Hypothalamus (tissue), 51 donors: ENCODE measurements at places on chromosomes 3 and 15.

DNA sequence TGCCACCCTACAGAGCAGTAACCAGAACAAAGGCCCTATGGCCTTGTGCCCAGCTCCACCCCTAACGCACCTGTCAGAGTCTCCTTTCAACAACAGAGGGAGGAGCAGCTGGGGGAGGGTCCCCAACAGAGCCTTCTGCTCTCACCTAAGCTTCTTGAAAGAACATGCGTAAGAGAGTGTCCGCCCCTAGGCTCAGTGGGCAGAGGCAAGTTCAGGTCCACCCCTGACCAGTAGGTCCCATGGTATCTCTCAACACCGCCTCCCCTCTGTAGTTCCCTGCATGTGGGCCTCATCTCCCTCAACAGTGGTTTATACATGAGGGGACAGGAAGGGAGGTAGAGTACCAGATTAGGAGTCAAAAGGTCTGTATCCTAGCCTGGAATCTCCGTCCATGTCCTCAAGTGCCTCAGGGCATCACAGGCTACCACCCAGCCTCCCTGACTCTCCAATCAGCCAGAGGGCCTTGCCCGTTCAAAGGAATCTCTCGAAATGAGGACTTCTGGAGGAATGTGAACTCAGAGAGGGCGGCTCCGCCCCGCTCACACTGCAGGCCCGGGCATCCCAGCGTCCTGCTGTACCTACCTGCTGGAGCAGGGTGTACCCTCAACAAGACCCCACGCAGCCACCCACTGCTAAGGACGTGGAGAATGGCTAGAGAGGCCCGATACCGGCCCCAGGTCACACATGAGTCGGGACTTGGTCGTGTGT is 680 bp downstream of the POC1A start:
- no peak for DNase-seq

DNA sequence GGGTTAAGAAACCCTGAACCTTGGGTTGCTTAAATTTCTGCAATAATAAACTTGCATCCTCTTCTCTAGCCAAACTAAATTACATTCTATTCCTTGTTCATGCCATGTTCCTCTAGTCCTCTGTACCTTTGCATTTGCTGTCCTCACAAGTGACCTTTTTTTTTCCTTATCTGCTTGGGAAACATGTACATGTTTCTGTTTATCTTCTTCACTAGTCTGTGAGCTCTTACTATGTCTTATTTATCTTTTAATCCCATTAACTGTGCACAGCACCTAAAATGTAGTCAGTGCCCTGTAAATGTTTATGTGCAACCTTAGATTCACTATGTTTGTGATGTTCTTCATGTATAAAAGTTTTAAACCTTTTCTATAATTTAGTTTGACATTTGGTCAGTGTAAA is 61.9 kb downstream of the REC114 start:
- no peak for DNase-seq

DNA sequence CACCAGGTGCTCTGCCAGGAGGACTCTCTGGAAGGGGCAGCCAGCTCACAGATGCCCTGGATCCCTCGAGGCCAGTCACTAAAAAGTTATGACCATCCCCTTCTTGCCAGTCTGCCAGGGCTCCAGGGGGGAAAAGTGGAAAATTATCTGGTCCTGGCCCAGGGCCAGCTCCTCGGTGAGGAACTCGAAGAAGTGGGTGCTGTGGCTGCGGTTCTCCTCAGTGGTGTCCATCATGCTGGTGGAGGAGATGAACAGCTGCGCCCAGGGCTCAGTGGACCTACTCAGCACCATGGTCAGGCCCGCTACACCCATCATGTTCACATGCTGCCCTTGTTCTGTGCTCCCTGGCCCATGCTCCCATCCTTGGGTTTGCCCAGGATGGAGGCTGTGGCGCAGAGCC is 19.2 kb downstream of the EXOG start:
- no peak for DNase-seq

DNA sequence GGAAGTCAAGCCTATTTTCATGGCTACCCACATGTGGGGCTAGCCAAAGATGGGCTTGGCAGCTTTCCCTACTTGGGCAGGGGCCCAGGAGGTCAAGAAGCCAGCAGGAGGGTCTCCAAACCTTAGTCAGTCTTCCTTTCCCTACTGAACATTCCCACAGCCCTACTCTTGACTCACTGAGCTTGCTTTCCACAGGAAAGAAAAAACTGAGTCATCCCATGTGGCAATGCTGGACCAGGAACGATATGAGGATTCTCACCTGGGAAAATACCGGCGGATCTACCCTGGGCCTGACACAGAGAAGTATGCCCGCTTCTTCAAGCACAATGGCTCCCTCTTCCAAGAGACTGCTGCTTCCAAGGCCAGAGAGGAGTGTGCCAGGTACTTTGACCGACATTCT is 3.7 kb upstream of the NGRN start:
- DNase-seq: no peak

- DNase-seq: no peak
Observed at GRCh38 chr3:143124601-143125520, 5.3 kb downstream of the CHST2 start.

DNA sequence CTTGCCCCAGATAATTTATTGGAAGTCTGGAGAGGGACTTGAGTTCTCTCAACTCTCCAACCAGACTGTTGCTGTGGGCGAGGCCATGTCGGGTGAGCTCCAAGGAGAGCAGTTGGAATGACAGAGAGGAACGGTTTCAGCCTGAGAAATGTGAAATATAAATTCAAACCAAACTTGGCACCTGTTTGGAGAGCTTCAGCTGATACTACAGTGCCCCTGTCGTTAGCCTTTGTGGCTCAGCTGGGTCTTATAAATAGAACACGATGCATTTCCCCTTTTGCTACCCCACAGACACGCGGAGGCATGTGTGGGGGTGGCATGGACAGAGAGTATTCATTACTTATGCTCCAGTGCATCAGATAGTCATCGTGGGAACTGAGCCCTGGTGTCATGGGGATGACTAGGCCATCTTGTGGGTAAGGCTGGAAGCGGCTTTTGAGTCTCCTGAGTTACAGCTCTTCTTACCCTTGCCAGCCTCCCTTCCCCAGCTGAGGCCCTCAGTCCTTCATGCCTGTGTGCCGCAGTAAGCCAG is 15.6 kb downstream of the SMAD3 start:
- DNase-seq: peak; percentile 54

GRCh38 chr3:131386429-131387165 is 5.0 kb downstream of the NUDT16 start:
- peak; percentile 18 for DNase-seq

- no peak for DNase-seq
Observed at GRCh38 chr3:40313975-40314860, 4.7 kb downstream of the EIF1B start.

- no peak for DNase-seq
Observed at GRCh38 chr3:133328373-133328772, 71.5 kb upstream of the BFSP2 start.

GRCh38 chr3:159322322-159322939 is 520.6 kb downstream of the MFSD1 start:
- no peak for DNase-seq

DNA sequence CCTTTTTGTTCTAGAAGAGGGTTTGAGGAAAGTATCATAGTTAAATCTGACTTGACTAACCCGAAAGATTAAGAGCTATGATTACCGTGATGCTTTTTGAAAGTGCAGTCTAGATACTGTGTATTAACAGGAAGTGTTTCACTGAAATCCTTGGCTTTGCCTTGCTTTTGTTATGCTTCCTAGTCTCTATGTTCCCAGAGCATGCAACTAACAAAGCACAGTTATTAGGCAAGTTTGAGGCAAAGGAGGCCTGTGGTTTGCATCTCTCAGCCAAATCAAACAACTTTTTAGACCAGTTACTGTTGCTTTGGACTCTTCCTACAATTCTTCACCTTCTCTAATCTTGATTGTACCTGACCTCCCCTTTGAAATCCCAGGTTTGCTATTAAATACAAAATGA is 3.9 kb downstream of the LXN start:
- DNase-seq: no peak

- no peak for DNase-seq
Observed at GRCh38 chr3:70832834-70833205, 520.4 kb upstream of the MDFIC2 start.

- no peak for DNase-seq
Observed at GRCh38 chr3:193129607-193130006, 111.4 kb upstream of the PLAAT1 start.
